ENCODE measurements at places on chromosomes 3 and 15. TPM values are rescaled to one million over a fixed set of nuclear protein-coding genes. Genes with fewer than 3 reads are reported as not detected.

The CHL1 gene
- total RNA-seq = not detected

The SAMD7 gene
- total RNA-seq = not detected

The LIPH gene
- total RNA-seq = 11.6 TPM

The MEIS2 gene
- 50.1 TPM for total RNA-seq

DNA sequence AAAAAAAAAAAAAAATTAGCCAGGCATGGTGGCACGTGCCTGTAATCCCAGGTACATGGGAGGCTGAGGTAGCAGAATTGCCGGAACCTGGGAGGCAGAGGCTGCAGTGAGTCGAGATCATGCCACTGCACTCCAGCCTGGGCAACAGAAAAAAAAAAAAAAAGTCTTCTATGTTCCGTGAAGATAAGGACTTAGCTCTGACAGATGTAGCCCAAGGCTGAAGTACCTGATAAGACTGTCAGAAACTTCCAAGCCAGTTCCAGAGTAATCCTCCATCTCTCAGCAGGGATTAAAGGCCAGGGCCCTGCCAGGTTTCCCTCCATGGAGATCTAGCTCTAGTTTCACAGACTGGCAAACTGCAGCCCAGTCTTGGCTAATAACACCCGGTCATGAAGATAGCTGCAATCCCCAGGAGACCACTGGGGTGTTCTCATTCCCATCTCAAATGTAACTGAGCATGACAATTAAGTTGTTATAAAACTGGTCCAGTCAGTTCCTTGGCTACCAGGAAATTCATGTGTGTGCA, 8.5 kb downstream of the CDCP1 start:
- peak; percentile 51 for DNase-seq

Measured in HT-29 (cell line).